ENCODE measurements at places on chromosomes 4 and X.

DNA sequence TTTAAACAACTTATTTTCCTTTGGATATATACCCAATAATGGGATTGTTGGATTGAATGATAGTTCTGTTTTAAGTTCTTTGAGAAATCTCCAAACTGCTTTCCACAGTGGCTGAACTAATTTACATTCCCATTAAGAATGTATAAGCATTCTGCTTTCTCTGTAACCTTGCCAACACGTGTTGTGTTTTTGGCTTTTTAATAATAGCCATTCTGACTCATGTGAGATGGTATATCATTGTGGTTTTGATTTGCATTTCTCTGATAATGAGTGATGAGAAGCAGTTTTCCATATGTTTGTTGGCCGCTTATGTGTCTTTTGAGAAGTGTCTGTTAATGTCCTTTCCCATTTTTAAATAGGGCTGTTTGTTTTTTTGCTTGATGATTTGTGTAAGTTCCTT, 155.6 kb upstream of the PITX2 start:
- H3K4me3 ChIP-seq, result no peak overlapping the region
- H3K36me3 ChIP-seq, result peaks cover 1% of the 10 kb centered on the region
- H3K27me3 ChIP-seq, result no peaks in the 10 kb centered on the region
- no peak overlapping the region for H3K27ac ChIP-seq
- no peaks in the 10 kb centered on the region for H3K4me1 ChIP-seq

- H3K4me1 ChIP-seq, result no peaks in the 10 kb centered on the region
- H3K27me3 ChIP-seq, result peaks cover under 1% of the 10 kb centered on the region
- H3K4me3 ChIP-seq, result no peak overlapping the region
- no peak for DNase-seq
- peaks cover 3% of the 10 kb centered on the region for H3K36me3 ChIP-seq
Measured at GRCh38 chr4:99285387-99285786, 5.4 kb downstream of the ADH1A start.

DNA sequence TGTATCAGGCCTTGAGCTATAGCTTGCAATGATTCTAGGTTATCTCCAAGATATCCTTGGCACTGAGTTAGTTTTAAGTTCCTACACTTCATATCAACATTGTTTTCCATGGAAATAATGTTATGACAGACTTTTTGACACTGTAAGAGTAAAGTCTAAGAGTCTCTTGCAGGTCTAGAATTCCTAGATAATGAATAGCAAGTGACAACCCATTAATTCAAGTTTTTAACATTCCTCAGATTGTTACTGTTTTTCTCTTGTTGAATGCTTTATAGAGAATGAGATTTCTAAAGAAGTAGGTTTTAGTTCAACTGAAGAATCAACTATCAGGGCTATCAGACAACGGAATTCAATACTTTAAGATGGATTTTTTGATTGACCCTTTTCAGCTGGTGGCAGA, 276.1 kb downstream of the PPP3CA start:
- H3K4me3 ChIP-seq, result no peak overlapping the region
- DNase-seq, result no peak
- H3K27ac ChIP-seq, result no peak overlapping the region
- peaks cover 8% of the 10 kb centered on the region for H3K36me3 ChIP-seq
- peaks cover 10% of the 10 kb centered on the region for H3K4me1 ChIP-seq
- H3K27me3 ChIP-seq, result no peaks in the 10 kb centered on the region

GRCh38 chr4:107718351-107718965, 1.6 kb downstream of the PAPSS1 start:
- DNase-seq, result no peak
- peak overlapping the region; percentile 2 for H3K27ac ChIP-seq
- peaks cover 34% of the 10 kb centered on the region for H3K4me1 ChIP-seq
- no peaks in the 10 kb centered on the region for H3K27me3 ChIP-seq

GRCh38 chr4:22417408-22417807, 98.5 kb downstream of the ADGRA3 start:
- H3K27me3 ChIP-seq, result no peaks in the 10 kb centered on the region
- no peak overlapping the region for H3K27ac ChIP-seq
- no peaks in the 10 kb centered on the region for H3K4me1 ChIP-seq
- no peak for DNase-seq
- H3K4me3 ChIP-seq, result no peak overlapping the region
- peaks cover 2% of the 10 kb centered on the region for H3K36me3 ChIP-seq

DNA sequence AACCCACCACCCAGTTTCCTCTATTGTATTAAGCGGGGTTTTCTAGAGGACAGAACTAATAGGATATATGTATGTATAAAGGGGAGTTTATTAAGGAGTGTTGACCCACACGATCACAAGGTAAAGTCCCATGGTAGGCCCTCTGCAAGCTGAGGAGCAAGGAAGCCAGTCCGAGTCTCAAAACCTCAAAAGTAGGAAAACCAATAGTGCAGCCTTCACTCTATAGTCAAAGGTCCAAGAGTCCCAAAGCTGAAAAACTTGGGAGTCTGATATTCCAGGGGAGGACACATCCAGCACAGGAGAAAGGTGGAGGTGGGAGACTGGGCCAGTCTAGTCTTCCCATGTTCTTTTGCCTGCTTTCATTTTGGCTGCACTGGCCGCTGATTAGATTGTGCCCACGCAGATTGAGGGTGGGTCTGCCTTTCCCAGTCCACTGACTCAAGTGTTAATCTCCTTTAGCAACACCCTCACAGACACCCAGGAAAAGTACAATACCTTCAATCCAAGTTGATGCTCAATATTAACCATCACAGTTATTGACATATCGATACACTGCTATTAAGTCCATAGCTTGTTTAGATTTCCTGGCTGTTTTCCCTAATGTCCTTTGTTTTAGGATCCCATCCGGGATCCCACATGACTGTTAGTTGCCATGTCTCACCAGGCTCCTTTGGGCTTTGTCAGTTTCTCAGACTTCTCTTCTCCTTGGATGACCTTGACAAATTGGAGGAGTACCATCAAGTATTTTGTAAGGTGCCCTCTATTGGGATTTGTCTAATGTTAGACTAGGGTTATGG, 12.2 kb downstream of the UCHL1 start:
- H3K27me3 ChIP-seq, result no peaks in the 10 kb centered on the region
- no peak overlapping the region for H3K4me3 ChIP-seq
- no peak overlapping the region for H3K27ac ChIP-seq
- no peaks in the 10 kb centered on the region for H3K36me3 ChIP-seq

DNA sequence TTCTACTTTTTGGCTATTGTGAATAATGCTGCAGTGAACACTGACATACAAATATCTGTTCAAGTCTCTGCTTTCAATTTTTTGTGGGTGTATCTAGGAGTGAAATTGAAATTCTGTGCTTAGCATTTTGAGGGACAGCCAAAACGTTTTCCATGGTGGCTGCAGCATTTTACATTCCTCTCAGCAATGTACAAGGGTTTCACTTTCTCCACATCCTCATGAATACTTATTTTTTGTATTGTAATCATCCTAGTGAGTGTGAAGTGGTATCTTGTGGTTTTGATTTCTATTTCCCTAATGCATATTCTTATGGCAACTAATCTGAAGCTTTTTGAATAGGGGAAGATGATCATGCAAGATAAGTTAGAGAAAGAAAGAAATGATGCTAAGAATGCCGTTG, 40.3 kb downstream of the HSPA4L start:
- H3K27ac ChIP-seq, result no peak overlapping the region
- DNase-seq, result no peak
- peaks cover 16% of the 10 kb centered on the region for H3K27me3 ChIP-seq

DNA sequence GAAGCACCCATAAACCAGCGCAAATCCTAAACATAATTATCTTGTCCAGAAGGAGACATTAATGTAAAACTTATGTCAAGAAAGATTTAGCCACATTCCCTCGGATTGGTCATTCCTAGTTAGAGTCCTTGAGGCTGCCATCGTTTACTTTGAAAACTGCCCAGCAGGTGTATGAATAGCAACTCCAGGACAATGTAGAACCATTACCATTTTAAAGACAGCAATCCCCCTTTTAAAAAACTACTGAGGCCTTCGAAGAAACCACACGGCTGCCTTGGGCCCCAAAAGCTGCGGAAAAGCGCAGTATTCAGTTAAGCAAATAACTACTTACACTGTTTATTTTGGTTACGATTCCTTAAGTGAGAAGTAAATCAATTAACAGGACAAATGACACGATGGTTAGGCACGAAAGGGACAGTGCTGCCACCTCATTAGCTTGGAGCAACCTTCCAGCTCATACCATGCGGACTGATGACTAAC, 822 bp upstream of the SGMS2 start:
- no peaks in the 10 kb centered on the region for H3K4me1 ChIP-seq
- H3K27ac ChIP-seq, result no peak overlapping the region
- peaks cover 2% of the 10 kb centered on the region for H3K36me3 ChIP-seq
- no peak for DNase-seq

DNA sequence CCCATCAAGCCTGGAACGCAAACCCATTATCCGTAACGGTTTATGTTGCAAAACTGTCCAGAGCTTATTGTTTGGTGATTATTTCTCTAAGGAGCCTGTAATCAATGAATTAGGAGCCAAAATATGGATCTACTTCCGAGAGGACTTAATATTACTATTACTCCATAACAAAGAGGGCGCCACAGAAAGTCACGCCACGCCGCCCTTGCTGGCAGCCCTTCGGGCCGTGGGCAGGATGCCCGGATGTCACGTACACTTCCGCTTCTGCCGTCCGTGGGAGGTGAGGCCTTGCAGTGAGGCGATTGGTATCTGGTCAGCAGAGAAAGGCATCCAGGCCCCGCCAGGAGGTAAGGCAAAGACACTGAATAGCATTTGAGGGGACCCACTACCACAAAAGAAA, at the start of gene MAGEB10:
MAGEB10 (plus strand) TSS at position 301 of the 400 bp plus-strand sequence. CDS start 13,317 bp downstream, outside the sequence.
- H3K27me3 ChIP-seq, result no peaks in the 10 kb centered on the region
- H3K4me1 ChIP-seq, result no peaks in the 10 kb centered on the region
- H3K4me3 ChIP-seq, result no peak within 1 kb of the TSS
- DNase-seq, result no peak

GRCh38 chrX:23855569-23855968, 52.2 kb downstream of the APOO start:
- no peak overlapping the region for H3K27ac ChIP-seq
- no peak overlapping the region for H3K4me3 ChIP-seq
- DNase-seq, result no peak
- H3K36me3 ChIP-seq, result peaks cover 2% of the 10 kb centered on the region
- no peaks in the 10 kb centered on the region for H3K4me1 ChIP-seq

DNA sequence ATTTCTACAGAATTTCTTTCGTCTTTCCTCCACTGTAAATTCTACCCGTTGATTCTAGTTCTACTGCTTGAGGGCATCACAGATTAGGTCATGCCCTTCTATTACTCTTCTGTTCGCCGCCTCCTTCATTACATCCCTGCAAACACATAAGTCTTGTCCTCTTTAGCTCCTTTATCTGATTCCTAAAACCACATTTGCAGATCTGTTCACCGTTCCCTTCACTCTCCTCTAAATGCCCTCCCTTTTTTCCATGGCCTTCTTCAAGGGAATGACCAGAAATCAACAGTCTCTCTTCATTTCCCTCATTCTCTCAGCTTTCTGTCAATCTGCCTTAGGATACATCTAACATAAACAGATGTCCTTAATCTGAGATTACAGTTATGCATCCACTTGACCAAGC, 43.1 kb downstream of the BTC start:
- no peak overlapping the region for H3K27ac ChIP-seq
- no peak overlapping the region for H3K4me3 ChIP-seq
- no peaks in the 10 kb centered on the region for H3K27me3 ChIP-seq
- DNase-seq, result no peak
- no peaks in the 10 kb centered on the region for H3K4me1 ChIP-seq

DNA sequence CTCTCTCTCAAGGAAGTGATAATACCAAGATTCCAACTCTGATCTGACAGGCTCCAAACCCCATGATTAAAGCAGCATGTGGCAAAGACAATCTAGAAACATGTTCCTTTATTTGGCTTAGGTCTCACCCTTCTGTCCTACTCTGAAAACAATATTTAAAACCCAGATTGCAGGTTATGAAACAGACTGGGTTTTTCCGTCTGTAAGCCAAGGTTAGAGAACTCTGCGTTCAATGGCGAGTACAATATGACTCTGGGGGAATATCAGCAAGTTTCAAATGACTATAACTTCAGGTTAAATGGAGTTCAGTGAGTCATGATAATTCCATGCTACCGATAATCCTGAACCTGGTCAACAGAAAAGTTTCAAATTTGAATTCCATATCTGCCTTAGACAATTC, 50.8 kb downstream of the ANAPC10 start:
- H3K27me3 ChIP-seq, result no peaks in the 10 kb centered on the region
- no peak overlapping the region for H3K27ac ChIP-seq
- no peak overlapping the region for H3K4me3 ChIP-seq
- peaks cover 6% of the 10 kb centered on the region for H3K36me3 ChIP-seq
- DNase-seq, result no peak

DNA sequence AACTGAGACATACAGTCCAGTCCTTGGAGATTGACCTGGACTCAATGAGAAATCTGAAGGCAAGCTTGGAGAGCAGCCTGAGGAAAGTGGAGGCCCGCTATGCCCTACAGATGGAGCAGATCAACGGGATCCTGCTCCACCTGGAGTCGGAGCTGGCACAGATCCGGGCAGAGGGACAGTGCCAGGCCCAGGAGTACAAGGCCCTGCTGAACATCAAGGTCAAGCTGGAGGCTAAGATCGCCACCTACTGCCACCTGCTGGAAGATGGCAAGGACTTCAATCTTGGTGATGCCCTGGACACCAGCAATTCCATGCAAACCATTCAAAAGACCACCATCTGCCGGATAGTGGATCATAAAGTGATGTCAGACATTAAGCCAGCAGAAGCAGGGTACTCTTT, 20.4 kb upstream of the FRMPD3 start:
- H3K4me3 ChIP-seq, result no peak overlapping the region
- no peaks in the 10 kb centered on the region for H3K36me3 ChIP-seq
- H3K4me1 ChIP-seq, result no peaks in the 10 kb centered on the region
- no peak overlapping the region for H3K27ac ChIP-seq

DNA sequence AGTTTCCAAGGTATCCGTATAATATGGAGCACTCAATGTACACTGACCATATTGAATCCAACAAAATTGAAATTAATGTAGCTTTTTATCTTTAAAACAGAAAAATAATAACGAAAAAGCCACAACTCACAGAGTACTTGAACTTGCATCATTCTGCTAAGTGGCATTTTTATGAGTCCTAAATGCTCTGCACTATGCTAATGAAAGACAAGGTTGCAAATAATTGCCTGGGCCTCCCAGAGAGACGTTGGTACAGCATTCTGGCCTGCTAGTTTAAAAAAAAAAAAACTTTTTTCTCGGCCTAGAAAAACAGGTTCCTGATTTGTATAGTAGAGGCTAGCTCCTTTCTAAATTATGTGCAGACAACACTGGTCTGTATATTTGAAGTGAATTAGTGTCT, 4.3 kb upstream of the FAM9B start:
- no peak overlapping the region for H3K4me3 ChIP-seq
- H3K4me1 ChIP-seq, result no peaks in the 10 kb centered on the region
- no peaks in the 10 kb centered on the region for H3K27me3 ChIP-seq
- DNase-seq, result no peak

GRCh38 chrX:15747626-15748173, 9.6 kb downstream of the CA5B start:
- H3K27me3 ChIP-seq, result no peaks in the 10 kb centered on the region
- no peak overlapping the region for H3K27ac ChIP-seq
- no peak overlapping the region for H3K4me3 ChIP-seq
- peaks cover 30% of the 10 kb centered on the region for H3K36me3 ChIP-seq

GRCh38 chr4:150209140-150209829, 131.0 kb downstream of the DCLK2 start:
- DNase-seq, result no peak
- no peak overlapping the region for H3K4me3 ChIP-seq
- no peak overlapping the region for H3K27ac ChIP-seq
- no peaks in the 10 kb centered on the region for H3K4me1 ChIP-seq
- H3K36me3 ChIP-seq, result no peaks in the 10 kb centered on the region

Data from central memory CD8-positive, alpha-beta T cell (primary cell).